ENCODE measurements at places on chromosomes 4 and X.

- no peak for DNase-seq
Measured at GRCh38 chrX:113743069-113743468, 840.8 kb upstream of the HTR2C start.

DNA sequence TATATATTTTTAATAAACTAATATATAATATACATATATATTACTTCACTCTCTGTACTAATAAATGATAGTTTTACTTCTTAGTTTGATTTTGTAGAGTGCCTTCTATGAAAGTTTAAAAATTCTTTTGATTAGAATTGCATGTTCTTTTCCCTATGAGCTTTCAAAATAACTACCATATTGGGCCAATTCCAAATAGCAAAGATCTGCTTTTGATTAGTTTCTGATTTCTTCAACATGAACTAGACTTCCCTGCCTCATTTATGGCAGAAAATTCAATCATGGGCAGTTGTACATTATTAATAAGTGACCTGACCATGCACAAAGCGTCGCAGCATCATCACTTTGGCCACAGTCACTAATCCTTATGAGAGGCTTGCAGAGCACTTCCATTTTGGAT is 48.9 kb upstream of the TEX13A start:
- no peak for DNase-seq

DNA sequence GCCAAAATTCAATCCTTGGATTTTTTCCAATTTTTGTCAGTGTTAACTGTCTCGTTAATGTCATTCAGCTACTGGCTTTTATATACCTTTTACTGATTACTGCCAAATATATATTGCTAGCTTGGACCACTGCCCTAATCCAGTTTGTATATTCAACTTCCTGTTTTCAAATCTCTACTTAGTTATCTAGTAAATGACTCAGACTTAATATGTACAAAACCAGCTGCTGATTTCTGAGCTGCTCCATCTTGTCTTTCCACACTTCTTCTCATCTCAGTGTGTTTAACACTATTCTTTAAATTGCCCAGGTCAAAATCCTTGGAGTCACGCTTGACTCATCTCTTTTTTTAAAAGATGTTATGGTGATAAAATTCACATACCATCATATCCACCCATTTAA is 1196.7 kb downstream of the RAPGEF2 start:
- no peak for DNase-seq

GRCh38 chr4:5192271-5192670 is 141.0 kb downstream of the STK32B start:
- no peak for DNase-seq

GRCh38 chr4:8655411-8656184 is 63.0 kb downstream of the CPZ start:
- DNase-seq = no peak

DNA sequence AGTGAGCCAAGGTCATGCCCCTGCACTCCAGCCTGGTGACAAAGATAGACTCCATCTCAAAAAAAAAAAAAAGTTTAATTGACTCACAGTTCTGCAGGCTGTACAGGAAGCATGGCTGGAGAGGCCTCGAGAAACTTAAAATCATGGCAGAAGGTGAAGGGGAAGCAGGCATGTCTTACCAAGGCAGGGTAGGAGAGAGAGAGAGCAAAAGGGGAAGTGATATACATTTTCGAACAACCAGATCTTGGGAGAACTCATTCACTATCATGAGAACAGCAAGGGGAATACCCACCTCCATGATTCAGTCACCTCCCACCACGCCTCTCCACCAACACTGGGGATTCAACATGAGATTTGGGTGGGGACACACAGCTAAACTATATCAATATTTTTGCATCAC is 315.2 kb upstream of the HTR2C start:
- no peak for DNase-seq

DNA sequence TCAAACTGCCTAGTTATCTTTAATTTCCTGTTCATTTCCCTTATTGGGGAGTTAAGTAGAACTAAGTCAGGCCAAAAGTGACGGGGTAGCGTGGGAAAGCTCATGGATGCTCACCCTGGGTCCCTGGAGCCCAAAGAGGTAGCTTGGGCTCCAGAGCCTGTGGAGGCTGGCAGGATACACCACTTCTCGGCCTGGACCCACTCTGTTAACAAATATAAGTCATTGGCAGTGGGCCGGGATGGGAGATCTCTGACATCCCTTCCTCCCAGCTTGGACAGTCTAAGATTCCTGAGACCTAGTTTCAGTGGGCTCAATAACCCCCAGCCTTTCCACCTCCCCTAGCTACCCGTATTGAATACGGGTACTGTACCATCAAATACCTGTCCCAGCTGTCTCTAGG is 106.1 kb downstream of the EFNB1 start:
- DNase-seq = no peak
